ENCODE measurements at places on chromosomes 7 and 10.

GRCh38 chr10:112744181-112745096, 205.6 kb upstream of the TCF7L2 start:
- DNase-seq, result no peak

DNA sequence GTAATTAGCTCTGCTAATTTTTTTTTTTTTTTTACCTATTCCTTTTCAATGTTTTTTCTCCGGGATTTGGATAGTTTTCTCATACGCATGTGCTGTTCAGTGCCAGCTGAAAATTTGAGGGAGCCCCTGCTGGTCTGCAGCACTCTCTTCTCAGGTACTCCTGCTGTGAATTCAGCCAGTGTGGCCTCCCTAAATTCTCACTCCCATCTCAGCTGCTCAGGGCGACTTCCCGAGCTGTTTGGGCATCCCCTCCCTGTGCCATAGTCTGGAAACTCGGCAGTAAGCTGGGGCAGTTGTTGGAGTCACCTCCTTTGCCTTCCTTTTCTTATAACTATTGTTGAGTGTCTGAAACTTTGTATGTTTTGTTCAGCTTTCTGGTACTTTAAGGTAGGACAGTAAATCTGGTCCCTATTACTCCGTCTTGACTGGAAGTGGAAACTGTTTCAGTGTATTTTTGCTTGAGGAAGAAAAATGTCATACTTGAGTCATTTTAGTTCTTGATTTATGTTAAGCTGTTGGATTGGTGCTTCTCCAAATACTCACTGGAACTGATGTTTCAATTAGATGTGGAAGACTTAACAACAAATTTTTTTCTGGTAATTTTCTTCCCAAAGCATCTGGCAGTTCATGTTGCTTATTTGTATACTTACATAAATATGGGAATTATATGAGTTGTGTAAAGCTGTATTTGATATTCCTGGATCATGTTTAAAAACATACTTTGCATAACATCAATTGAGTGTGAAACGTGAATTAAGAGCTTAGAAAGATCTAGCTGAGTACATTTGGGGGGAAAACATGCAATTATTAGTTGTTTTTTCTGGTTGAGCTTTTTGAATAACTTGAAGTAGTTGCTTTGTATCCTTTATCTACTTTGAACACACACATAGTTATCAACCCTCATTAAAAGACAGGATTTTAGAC, 33.7 kb downstream of the MINPP1 start:
- no peak for DNase-seq

DNA sequence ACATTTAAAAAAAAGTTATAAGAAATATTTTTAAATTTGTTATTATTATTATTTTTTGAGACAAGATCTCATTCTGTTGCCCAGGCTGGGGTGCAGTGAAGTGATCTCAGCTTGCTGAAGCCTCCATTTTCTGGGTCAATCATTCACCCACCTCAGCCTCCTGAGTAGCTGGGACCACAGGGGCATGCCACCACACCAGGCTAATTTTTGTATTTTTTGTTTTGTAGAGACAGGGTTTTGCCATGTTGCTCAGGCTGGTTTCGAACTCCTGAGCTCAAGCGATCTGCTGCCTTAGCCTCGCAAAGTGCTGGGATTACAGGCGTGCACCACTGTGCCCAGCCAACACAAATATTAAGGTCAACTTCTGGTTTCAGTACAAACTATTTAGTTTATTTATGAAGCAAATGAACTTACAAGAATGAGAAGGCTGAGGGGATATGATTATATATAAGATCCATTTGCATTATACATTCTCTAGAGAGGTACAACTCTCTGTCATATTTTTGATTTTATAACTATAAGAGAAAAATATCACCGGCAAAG, 45.9 kb upstream of the FAM133B start:
- DNase-seq, result no peak

DNA sequence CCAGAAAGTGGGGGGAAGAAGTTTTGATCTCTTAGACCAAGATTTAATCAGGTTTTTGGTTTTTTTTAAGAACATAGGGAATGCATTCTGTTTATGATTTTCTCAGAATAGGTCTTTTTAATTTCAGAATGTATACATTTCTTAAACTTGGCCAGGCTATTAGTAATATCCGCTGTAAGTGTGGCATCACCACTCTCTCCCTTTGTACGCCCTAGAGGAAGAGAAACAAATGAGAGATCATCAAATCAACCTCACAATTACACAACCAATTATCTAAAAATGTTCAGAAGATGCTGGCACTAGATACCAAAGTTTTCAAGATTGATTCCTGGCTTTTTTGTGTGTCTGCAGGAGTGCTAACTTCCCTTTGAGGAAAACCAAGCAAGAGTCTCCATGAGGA, 70.0 kb downstream of the KLF6 start:
- no peak for DNase-seq

DNA sequence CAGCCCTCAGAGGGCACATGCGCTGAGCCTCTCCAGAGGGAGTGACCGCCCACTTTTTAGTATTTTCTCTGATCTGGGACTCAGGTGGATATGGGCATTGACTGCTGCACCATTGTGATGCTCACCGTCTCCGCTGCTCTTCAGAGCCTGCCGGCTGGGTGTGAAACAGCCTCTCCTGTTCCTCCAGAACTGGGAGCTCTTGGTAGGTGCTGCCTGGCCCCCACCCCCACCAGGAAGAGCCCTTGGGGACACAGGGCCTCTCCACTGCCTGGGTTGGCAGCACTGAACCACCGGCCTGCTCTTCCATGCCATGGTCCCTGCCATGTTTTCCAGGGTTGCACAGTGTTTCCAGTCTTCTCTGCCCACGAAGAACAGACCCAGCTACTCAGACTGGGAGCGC, 36.3 kb downstream of the ARHGAP22 start:
- DNase-seq, result no peak

GRCh38 chr10:82020999-82021398, 146.0 kb downstream of the NRG3 start:
- DNase-seq, result no peak

- no peak for DNase-seq
Measured at GRCh38 chr10:43069579-43069978, 7.3 kb upstream of the RET start.

DNA sequence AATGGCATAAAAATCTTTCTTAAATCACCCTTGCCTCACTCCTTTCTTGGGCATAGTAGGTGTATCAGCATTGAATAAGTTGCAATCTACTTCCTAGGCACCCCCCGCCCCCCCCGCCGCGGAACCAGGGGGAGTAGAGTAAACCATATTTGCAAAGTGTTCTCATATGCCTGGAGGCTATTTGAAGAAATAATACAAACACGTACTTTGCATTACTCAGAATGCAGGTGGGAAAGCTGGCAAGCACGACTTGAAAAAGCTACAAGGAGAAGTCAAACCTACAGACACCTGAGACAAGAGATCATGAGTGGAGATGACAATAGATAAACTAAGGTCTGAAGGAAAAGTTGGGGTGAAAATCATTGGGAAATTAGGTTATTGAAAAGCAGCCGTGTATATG, 65.6 kb downstream of the POM121L12 start:
- DNase-seq, result no peak

DNA sequence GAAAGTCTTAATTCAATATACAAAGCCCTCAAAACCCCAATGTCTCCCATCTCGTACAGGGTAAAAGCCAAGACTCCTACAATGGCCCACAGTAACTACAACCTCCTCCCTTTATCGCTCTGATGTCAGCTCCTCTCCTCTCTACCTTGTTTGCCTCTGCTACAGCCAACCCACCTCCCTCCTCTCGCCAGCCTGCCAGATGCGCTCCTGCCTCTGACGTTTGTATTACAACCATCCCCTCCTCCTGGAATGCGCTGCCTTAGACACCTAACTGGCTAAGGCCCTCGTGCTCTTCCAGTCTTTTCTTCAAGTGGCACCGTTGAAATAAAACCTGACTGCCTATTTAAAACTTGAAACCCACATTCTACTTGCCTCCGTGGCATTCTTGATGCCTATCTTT, 115.3 kb upstream of the MYO3A start:
- DNase-seq, result no peak

DNA sequence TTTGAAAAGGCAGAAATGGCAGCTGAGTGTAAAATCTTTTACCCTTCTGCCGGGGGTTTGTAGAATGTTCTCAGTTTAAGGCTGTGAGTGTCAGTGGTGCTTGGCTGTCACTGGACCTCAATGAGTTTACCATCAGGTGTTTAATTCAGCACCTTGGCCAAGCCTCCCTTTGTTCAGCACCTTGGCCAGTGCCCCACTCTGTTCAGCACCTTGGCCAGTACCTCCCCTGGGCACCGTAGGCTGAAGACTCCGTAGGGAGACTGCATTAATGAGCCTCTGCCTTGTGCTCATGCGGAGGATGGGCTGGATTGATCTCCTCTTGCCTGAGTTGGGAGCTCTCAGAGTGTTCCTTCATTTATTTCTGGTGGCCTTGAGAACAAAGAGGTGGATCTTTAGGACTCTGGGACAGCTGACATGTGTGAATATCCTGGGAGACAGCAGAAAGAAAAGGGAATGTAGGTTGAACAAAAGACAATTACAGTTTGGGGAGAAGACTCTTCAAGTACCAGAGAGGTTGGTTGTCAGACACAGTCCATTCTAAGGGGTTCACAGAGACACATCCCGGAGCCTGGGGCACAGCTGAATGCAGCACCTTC, 1.6 kb downstream of the FAM24A start:
- DNase-seq, result peak; percentile 63

DNA sequence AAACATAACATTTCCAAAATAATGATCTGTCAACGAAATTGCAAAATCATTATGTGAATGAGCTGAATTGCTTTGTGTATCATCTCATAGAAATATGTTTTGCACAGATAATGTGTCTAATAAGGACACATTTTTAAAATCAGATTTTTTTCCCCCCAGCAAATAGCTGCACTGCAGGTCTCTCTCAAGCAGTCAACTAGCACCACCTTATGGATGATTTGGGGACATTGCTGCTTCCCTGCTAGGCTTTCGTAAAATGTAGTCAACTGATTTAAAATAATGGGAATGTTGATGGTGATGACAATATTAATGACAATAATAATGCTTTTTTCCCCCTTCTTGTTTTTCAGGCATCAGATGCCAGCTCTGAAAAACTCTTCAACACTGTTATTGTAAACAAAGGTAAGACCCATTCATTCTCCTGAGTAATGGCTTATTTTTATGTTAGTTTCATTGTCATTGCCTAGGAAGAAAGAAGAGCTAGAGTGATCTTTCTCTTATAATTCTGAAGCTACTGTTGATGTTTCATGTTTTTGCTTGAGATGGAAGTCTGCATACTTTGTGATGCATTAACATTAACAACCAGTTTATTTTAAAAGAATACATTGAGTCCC, 433.6 kb upstream of the GALNT17 start:
- DNase-seq, result no peak

GRCh38 chr7:94149789-94150545, 145.8 kb upstream of the BET1 start:
- no peak for DNase-seq

GRCh38 chr7:132732321-132732865, 156.1 kb upstream of the PLXNA4 start:
- no peak for DNase-seq

- DNase-seq, result no peak
Measured at GRCh38 chr7:101733713-101734475, 83.5 kb upstream of the CUX1 start.

DNA sequence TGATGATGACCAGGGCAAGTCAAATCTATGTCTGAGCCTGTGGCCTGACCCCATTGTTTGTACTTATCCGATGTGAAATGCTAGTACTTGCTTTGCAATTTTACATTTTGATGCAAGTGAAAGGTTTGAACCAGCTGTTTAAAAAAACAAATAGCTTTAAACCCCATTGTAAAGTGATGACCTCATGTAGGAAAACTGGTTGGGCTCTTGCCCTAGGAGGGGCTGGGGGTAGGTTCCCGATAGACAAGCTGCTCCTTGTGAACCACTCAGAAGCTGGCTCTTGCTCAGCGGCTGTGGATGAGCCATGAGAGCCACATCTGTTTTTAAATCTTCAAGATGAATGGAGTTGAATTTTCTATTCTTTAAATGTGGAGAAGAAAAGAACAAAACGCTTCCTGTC, 185.3 kb downstream of the WDR11 start:
- no peak for DNase-seq

DNA sequence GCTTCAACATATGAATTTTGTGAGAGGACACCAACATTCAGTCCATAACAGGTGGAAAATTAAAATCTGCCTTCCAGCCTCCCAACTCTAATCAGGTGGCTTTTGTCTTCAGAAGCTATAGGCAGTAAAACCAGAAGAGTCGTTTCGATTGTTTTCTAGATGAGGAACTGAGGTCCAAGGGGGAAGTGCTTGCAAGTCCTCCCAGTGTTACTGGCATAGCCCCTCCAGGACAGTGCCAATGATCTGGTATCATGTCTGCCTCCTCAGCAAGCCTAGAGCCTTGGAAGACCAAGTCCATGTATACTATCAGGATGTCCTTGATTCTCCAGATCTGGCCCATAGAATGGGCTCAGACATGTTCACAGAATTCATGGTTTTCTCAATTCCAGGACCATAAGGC, 16.9 kb downstream of the CYP26A1 start:
- DNase-seq, result no peak

- no peak for DNase-seq
Measured at GRCh38 chr10:6292741-6293151, 90.0 kb downstream of the PFKFB3 start.

GRCh38 chr10:48475943-48476278, 129.0 kb downstream of the ARHGAP22 start:
- no peak for DNase-seq

DNA sequence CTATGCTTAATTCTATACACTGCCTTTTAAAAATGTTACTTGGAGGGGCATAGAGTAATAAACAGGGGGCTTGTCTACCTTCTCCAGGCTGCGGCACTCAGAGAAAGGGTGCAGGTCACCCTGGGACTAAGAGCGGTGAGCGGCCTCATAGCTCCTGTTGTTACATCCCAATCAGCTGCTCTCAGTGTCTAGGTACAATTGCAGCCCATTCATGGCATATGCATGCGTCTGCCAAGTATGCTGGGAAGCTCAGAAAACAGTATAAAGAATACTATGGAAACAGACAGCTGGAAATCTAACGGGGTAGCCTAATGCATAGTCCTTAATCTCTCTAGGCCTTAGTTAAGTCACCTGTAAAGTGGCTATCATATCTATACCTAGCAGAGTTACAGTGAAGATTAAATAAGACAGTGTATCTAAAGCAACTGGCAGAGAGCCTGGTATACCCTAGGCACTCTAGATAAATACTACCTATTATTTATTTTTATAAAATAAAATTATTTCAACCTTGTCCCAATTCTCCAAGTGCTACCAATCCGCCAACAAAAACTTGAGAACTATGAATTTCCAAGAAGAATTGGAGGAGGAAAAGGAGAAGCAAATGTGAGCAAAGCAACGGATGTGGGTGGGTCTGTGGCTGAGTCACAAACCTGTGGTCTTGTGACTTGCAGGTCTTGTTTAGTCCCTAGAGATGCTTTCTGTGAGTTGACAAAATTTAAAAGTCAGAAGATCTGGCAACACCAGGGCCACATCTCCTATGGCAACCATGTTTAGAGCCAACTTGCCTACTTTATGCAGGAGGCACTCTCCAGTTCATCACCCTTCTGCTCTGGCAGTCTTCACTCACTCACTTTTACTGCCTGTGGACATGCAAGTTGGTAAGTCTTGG, 183.0 kb downstream of the RAPGEF5 start:
- no peak for DNase-seq

DNA sequence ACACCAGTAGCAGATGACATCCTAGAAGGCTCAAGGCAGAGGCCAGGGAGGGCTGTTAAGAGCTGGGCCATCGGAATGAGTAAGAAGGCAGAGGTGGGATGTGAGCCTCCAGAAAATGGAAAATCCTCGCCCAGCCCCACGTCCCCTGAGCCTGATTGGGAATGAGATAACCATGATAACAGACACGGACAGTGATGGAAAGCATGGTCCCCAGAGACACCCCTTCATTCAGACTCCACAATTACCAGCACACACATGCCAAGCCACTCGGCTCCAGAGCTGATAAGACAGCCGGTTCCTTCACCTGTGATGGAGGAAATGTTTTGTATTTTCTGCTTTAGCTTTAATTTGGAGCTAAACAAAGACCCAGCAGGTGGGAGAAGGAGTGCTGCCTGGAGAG, 106.0 kb downstream of the GRID1 start:
- no peak for DNase-seq
